ENCODE measurements at places on chromosomes 13 and 19. TPM values are rescaled to one million over a fixed set of nuclear protein-coding genes. Genes with fewer than 3 reads are reported as not detected.

The DNAAF3 gene
- total RNA-seq = 1.6 TPM

The NLRP12 gene
- not detected for total RNA-seq

The ZNF547 gene
- 2.5 TPM for total RNA-seq

The FXYD7 gene
- not detected for total RNA-seq

The PSG5 gene
- 1.3 TPM for total RNA-seq

The CBARP gene
- total RNA-seq = 0.88 TPM

The HIF3A gene
- not detected for total RNA-seq

The WDR87 gene
- total RNA-seq = not detected

The NKPD1 gene
- 0.20 TPM for total RNA-seq

The BRME1 gene
- 1.6 TPM for total RNA-seq

The FFAR2 gene
- not detected for total RNA-seq

The ZNF433 gene
- total RNA-seq = 3.5 TPM

The SHC2 gene
- not detected for total RNA-seq

The NTF4 gene
- not detected for total RNA-seq

The ZNF563 gene
- 6.5 TPM for total RNA-seq

The PSG11 gene
- not detected for total RNA-seq

The NAPSA gene
- under 0.01 TPM for total RNA-seq

The FBXO17 gene
- 22.1 TPM for total RNA-seq

The CLDN10 gene
- not detected for total RNA-seq

The RNF17 gene
- total RNA-seq = not detected

The TBXA2R gene
- 4.3 TPM for total RNA-seq

The NFIX gene
- 19.6 TPM for total RNA-seq

The GPR12 gene
- total RNA-seq = not detected

The KLF1 gene
- total RNA-seq = not detected

The KIR2DL3 gene
- not detected for total RNA-seq

The FCGBP gene
- total RNA-seq = under 0.01 TPM

The MYBPC2 gene
- 0.10 TPM for total RNA-seq

The LCP1 gene
- total RNA-seq = 65.9 TPM

The DNASE2 gene
- total RNA-seq = 36.1 TPM

The GJB6 gene
- total RNA-seq = not detected

The CACNA1A gene
- total RNA-seq = 0.49 TPM

The AMH gene
- not detected for total RNA-seq

The ZNF208 gene
- total RNA-seq = 0.98 TPM

The ATP7B gene
- 0.84 TPM for total RNA-seq

The SPTBN4 gene
- total RNA-seq = 0.84 TPM

The RFPL4A gene
- not detected for total RNA-seq

The S1PR5 gene
- total RNA-seq = 0.29 TPM

The ZNF565 gene
- total RNA-seq = 2.6 TPM

The GRK1 gene
- not detected for total RNA-seq

The CBY2 gene
- not detected for total RNA-seq

The CGB1 gene
- total RNA-seq = not detected

The KLK15 gene
- total RNA-seq = not detected

The ZNF534 gene
- not detected for total RNA-seq

The ZNF540 gene
- total RNA-seq = 0.96 TPM

The ZNF578 gene
- 0.78 TPM for total RNA-seq

All from RPMI7951 (cell line).